ENCODE measurements at places on chromosomes 3 and 15. TPM values are rescaled to one million over a fixed set of nuclear protein-coding genes. Genes with fewer than 3 reads are reported as not detected.
A peak's percentile ranks its signal among the peaks of the same experiment; 100 is the strongest.

- no peaks in the 10 kb centered on the region for H3K36me3 ChIP-seq
- H3K27me3 ChIP-seq: no peaks in the 10 kb centered on the region
- no peak for DNase-seq
- no peak overlapping the region for H3K4me3 ChIP-seq
- H3K4me1 ChIP-seq: peaks cover 2% of the 10 kb centered on the region
- H3K27ac ChIP-seq: no peak overlapping the region
Measured at GRCh38 chr3:151210676-151211381, 7.8 kb upstream of the GPR171 start.

DNA sequence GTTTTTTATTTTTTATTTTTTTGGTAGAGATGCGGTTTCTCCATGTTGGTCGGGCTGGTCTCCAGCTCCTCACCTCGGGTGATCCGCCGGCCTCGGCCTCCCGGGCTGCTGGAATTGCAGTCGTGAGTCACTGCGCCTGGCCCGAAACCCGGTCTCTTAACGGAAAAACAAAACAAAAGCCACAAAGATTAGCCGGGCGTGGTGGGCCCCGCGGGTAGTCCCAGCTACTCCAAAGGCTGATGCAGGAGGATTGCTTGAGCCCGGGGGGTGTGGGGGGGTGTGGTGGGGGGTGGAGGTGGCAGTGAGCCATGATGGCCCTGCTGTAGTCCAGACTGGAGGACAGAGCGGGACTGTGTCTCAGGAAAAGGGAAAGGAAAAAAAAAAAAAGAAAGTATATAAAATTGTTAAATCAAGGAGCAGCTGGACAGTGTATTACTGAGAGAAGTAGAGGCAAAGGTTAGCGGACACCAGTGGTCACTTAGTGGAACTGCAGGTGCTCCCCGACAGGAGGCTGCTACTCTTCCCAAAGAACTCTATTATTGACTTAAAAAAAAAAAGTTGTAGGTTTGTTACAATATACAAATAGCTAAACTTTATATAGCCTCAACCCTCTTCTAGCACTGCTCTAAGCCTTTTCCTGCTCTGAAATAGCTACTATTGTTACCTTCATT lies 30.3 kb upstream of the TUBGCP5 start:
- H3K36me3 ChIP-seq: no peaks in the 10 kb centered on the region
- H3K4me1 ChIP-seq: no peaks in the 10 kb centered on the region
- H3K27ac ChIP-seq: no peak overlapping the region
- no peak for DNase-seq
- no peaks in the 10 kb centered on the region for H3K27me3 ChIP-seq

The DZIP1L gene
- total RNA-seq: 21.4 TPM

DNA sequence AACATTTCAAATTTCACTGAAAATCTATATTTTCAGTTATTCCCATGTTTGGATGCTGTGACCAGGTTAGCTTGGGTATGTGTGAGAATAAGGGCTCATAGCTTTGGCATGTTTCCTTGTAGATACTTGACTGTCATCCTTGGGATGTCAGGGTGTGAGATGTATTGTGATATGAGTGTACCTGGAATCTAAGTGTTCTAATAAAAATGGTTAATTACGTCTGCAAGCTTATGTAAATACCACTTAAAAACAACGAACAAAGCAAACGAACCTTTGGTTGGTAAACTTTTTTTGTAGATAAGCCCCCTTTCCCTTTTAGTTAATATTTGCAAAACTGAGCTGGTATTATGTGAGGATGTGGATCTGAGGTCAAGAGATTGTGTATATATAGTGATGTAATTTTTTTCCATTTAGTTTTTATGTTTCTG lies 63.5 kb downstream of the FNDC3B start:
- H3K4me1 ChIP-seq: peaks cover 16% of the 10 kb centered on the region
- no peak for DNase-seq
- H3K27me3 ChIP-seq: no peaks in the 10 kb centered on the region
- no peak overlapping the region for H3K4me3 ChIP-seq
- no peak overlapping the region for H3K27ac ChIP-seq
- H3K36me3 ChIP-seq: peaks cover 3% of the 10 kb centered on the region

DNA sequence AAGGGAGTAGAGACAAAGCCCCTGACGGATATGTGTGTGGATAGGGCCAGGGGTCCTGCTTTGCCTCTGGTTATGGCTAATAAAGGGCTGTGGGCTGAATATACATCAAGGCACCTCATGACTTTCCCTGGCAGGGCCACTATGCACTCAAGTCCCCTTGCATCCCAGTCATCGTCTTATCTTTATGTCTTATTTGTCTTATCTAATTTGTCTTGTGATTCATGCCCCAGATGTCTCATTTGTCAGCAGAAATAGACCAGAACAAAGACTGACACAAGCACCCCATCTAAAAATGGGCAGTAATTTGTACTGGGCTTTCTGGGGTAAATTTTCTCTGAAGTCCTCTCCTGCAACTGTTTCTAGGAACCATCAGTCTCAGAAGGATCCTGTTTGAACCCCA lies 68.6 kb downstream of the ITGA11 start:
- no peak overlapping the region for H3K4me3 ChIP-seq
- H3K36me3 ChIP-seq: peaks cover 4% of the 10 kb centered on the region
- no peak overlapping the region for H3K27ac ChIP-seq
- DNase-seq: no peak
- peaks cover 19% of the 10 kb centered on the region for H3K4me1 ChIP-seq
- H3K27me3 ChIP-seq: no peaks in the 10 kb centered on the region

GRCh38 chr3:25610779-25611178 lies 53.9 kb downstream of the TOP2B start:
- H3K27me3 ChIP-seq: no peaks in the 10 kb centered on the region
- no peak overlapping the region for H3K27ac ChIP-seq
- H3K4me3 ChIP-seq: no peak overlapping the region

The SLC51A gene
- total RNA-seq: not detected

DNA sequence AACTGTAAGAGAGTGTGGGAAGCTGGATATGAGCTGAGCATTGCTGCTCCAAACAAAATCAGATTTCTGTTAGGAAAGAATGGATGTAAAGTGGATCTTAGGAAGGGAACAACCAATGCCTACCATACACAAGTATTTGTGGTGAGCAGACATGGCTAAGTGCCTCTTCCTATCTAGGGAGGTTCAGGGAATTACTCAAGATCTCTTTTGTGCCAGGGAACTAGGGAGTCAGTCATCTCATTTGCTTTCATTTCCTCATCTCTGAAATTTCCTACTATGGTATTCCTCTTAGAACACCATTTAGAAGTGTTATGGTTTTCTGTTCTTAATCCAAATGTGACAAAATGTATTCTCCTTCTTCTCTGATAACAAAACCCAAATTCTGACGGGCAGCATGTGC lies 396.5 kb downstream of the FHIT start:
- H3K27ac ChIP-seq: no peak overlapping the region
- no peak for DNase-seq
- no peak overlapping the region for H3K4me3 ChIP-seq
- H3K27me3 ChIP-seq: no peaks in the 10 kb centered on the region
- H3K36me3 ChIP-seq: no peaks in the 10 kb centered on the region

DNA sequence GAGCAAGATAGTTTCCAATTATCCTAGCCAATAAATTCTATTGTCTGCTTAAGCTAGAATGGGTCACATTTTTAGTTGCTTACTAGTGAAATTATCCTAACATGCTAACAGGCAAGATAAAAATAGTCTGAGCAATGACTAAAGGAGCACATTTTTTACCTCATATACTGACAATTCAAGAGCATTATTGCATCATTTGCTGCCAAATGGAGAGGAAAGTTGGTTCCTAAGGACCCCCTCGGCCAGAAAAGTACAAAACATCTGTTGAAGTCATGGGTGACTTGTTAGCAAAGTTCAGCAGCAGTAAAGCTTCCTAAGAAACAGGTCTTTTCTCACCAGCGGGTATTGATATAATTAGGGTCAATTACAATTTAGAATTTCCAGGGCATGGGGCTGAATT lies 1001.0 kb downstream of the FHIT start:
- peak; percentile 3 for DNase-seq
- H3K27ac ChIP-seq: no peak overlapping the region

- H3K27me3 ChIP-seq: no peaks in the 10 kb centered on the region
- no peaks in the 10 kb centered on the region for H3K36me3 ChIP-seq
- H3K27ac ChIP-seq: no peak overlapping the region
- H3K4me3 ChIP-seq: no peak overlapping the region
- peaks cover 2% of the 10 kb centered on the region for H3K4me1 ChIP-seq
Measured at GRCh38 chr3:186965141-186965879, 35.0 kb downstream of the ST6GAL1 start.

DNA sequence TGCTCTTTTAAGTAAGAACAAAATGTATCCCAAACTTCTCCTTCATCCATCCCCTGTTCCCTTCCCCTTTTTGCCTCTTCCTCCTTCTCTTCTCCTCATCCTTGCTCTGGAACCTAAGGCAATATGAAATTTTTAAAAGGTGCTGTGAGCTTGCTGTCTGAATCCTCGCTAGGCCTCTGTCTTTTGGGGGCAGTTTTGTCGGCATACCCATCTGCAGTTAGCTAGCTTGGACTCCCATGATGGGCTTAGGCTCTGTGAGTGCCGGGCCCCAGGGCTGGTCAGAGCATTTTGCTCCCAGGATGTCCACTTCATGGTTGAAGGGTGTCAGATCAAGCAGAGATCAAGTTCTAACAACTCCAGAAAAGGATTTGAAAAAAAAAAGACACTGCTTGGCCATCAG lies 18.6 kb downstream of the ZIC1 start:
- H3K36me3 ChIP-seq: no peaks in the 10 kb centered on the region
- DNase-seq: no peak
- H3K27me3 ChIP-seq: peaks cover 26% of the 10 kb centered on the region
- no peak overlapping the region for H3K4me3 ChIP-seq
- no peaks in the 10 kb centered on the region for H3K4me1 ChIP-seq

GRCh38 chr3:107600780-107601179 lies 78.0 kb downstream of the BBX start:
- no peaks in the 10 kb centered on the region for H3K27me3 ChIP-seq
- H3K36me3 ChIP-seq: no peaks in the 10 kb centered on the region
- no peak for DNase-seq
- peaks cover 4% of the 10 kb centered on the region for H3K4me1 ChIP-seq
- H3K27ac ChIP-seq: no peak overlapping the region
- H3K4me3 ChIP-seq: no peak overlapping the region
